Hematopoietic multipotent progenitor cell (in vitro differentiated cells): ENCODE measurements at places on chromosomes 3 and 15. TPM values are rescaled to one million over a fixed set of nuclear protein-coding genes. Genes with fewer than 3 reads are reported as not detected.

The NAA80 gene
- 88.6 TPM for total RNA-seq

The TWF2 gene
- total RNA-seq: 157 TPM

The POLQ gene
- 1.1 TPM for total RNA-seq

The ARF4 gene
- total RNA-seq: 23.7 TPM

The PRICKLE2 gene
- under 0.01 TPM for total RNA-seq

The C3orf70 gene
- under 0.01 TPM for total RNA-seq

The APBA2 gene
- 7.5 TPM for total RNA-seq

The DOCK3 gene
- 1.3 TPM for total RNA-seq

The IDH2 gene
- 174 TPM for total RNA-seq

- no peak for DNase-seq
These were observed 126.2 kb upstream of the ATP10A start for GRCh38 chr15:25989327-25989726.

GRCh38 chr3:98994128-98994762 is 92.8 kb upstream of the DCBLD2 start:
- DNase-seq: peak; percentile 3

- no peak for DNase-seq
These were observed 267.6 kb upstream of the MDFIC2 start for GRCh38 chr3:70580021-70580420.

GRCh38 chr15:71302861-71303410 is 187.7 kb downstream of the THSD4 start:
- no peak for DNase-seq

DNA sequence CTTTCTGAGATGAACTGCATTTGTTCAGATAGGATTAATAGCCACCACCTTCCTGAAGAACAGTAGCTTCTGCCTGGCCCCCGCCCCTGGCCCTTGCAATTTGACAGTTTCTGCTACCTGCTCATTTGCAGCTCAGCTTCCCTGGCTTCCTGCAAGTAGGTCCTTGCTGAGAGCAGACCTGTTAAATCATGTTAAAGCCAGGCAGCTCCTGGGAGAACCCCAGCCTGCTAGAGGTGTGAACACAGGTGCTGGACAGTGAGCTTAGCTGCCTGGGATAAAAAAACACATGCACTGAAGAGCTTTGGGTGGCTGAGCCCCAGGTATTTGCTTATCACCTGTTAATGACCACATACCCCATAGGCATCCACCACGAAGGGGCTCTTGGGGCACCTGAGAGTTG is 143.4 kb downstream of the PTPRG start:
- DNase-seq: no peak

- no peak for DNase-seq
These were observed 329.8 kb upstream of the GRM7 start for GRCh38 chr3:6531153-6531552.

DNA sequence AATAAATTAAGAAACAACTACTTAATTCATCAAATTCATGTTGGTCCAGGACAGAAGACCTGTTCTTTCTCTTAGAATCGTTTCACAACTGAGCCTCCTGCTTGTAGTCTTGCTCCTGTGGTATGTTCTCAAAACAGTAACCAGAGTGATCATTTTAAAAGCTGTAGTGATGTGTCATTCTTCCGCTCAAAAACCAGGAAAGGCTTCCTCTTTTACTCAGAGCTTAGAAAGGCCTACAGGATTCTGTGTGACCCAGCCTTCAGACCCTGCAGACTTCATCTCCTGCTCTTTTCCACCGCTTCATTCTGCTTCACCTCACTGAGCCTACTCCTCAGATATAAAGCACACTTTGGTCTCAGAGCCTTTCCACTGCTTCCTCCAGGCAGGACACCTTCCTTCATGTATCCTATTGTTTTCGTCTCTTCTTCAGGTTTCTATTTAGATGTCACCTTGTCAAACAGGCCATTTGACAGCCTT is 22.7 kb downstream of the ST6GAL1 start:
- DNase-seq: no peak

- peak; percentile 79 for DNase-seq
These were observed 517.3 kb downstream of the MECOM start for GRCh38 chr3:169146179-169146665.

DNA sequence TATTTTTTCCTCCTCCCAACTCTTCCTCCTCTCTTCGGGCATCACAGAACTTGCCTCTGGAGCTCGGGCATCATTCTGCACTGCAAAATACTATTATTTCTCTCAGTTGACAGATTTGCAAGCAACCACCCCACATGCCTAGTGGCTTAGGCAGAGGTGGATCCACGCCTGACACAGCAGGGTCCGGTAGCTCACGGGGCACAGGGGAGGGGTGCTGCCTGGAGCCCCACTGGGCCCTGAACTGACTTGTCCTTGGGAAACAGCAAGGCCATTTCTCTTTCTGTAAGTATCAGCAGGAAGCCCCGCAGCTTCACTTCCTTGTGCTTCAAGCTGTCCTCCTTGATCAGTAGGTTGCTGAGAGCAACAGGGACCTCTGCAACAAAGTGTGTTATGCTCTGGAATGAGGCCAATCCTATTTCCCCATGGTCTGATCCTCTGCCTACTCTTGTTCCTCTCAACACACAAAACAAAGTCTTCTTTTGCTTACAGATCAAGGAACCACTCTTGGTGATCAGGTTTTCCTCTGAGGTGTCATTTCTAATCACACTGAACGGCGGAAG is 69.1 kb downstream of the FAM174B start:
- no peak for DNase-seq

GRCh38 chr3:157147099-157147803 is 12.7 kb downstream of the CCNL1 start:
- no peak for DNase-seq

GRCh38 chr3:195040094-195040493 is 230.9 kb downstream of the XXYLT1 start:
- no peak for DNase-seq

DNA sequence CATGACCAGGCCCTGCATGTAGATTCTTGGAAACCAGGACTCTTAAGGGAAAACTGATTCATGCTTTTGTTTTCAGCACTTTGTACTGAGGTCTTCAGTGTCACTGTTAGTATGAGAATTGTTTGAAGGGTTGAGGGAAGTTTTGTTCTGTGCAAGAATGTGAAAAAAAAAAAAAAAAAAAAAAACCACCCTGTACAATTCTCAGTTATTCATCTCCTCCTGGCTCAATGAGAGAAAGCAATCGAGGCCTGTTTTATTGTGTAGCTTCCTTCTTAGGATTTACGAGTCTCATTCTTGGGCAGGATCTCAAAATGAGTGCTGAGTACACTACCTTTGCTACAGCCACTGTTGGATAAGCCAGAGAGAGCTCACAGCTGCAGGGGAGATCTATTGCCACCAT is 469.5 kb downstream of the CNTN4 start:
- no peak for DNase-seq

DNA sequence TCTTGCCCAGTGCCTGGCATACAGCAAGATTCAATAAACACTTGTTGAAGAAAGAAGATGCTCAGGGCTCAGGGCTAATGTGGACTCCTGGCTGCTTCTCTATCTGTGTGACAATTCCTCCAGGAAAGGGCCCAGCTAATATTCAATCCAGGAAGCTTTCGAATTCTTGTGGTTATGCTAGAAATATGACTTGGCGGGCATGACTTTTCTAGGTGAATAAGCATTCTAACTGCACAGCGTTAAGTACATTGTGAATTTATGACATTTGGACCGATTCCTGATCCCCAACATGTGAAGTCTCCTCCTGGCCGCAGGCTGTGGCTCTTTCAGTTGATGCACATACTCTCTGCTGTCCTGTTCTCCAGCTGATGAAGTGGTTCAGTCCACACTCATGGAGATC is 117.0 kb downstream of the IMPG2 start:
- DNase-seq: no peak

DNA sequence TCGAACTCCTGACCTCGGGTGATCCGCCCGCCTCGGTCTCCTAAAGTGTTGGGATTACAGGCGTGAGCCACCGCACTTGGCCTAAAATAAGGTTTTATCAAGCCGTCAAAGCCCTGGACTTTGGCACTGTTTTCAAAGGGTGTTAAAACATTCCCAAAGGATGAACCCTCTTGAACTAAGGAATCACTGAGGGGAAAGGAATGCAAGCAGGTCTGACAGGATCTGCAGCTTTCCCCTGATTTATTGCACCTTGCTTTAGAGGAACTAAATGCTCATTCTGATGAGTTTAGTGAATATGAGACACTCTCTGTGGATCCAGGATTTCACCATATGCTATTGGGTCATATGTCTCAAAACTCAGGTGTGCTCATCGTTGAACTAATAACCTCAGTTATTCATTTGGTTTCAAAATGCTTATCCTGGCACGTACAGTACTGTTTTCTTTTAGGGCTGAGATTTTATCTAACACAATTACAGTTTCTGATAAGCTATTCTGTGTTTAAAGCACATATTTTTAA is 63.0 kb upstream of the TSC22D2 start:
- DNase-seq: no peak
